Activated CD4-positive, CD25-positive, alpha-beta regulatory T cell treated with anti-CD3 and anti-CD28 coated beads, Interleukin-2, amount 50 U/mL, for 16 hours (primary cell): ENCODE measurements at places on chromosomes 5 and 9.

- no peak for DNase-seq
These were observed 5.9 kb upstream of the FBXL17 start for GRCh38 chr5:108387758-108388157.

- DNase-seq = no peak
These were observed 24.8 kb upstream of the OTP start for GRCh38 chr5:77663090-77663863.

DNA sequence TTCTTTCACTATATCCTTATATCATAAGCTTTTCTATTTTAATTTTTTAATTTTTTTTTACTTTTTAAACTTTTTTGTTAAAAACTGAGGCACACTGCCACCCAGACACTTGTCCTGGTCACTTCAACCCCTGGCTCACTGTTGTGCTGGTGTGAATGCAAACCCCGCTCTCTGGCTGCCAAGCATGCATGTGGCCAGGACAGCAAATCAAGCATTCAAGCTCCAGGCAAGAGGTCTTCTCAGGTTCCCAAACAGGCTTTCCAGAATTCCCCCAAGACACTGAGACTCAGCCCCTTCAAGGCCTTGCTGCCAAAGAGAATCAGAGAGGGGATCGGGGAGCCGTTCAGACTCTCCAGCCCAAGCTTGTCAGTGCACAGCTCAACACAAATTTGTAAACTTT, 139.9 kb downstream of the FANCC start:
- no peak for DNase-seq

GRCh38 chr5:151312756-151313324, 9.3 kb upstream of the SLC36A3 start:
- no peak for DNase-seq

- no peak for DNase-seq
These were observed 60.1 kb downstream of the BOD1 start for GRCh38 chr5:173556142-173557028.

- no peak for DNase-seq
These were observed 36.7 kb downstream of the PTPDC1 start for GRCh38 chr9:94120854-94121376.

DNA sequence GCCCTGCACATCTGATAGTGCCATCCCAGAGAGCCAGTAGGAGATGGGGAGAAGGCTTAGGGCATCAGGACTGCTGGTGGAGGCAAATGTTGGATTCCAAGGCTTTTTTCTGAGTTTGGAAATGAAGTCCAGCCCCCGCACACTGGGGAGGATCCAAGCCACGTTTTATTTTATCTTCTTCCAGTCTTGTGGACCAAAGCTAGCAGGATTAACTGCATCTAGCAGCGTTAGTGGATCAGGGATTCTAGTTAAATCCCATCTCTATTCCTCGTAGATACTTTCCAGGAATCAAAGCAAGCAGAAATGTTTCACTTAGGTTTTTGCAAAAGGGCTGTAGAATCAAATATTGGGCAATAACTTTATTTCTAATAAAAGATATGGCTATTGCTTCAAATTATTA, 114.7 kb upstream of the OR13F1 start:
- no peak for DNase-seq

DNA sequence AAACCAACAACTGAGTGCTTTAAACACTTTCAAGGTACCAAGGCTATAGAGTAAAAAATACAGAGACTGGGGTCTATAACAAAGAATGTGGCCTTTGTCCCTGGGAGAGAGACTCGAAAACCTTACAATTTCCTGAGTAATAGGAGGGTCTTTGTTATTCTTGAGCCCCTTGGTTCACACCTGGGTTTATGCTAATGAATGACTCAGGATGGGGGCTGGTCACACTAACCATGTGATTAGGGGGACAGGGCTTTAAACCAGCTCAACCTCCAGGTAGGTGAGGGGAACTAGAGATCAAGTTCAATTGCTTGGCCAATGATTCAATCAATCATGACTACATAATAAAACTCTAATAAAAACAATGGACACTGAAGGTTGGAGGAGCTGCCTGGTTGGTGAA, 50.2 kb downstream of the PLPP1 start:
- no peak for DNase-seq
